ENCODE measurements at places on chromosomes 5 and 9.
A peak's percentile ranks its signal among the peaks of the same experiment; 100 is the strongest.

DNA sequence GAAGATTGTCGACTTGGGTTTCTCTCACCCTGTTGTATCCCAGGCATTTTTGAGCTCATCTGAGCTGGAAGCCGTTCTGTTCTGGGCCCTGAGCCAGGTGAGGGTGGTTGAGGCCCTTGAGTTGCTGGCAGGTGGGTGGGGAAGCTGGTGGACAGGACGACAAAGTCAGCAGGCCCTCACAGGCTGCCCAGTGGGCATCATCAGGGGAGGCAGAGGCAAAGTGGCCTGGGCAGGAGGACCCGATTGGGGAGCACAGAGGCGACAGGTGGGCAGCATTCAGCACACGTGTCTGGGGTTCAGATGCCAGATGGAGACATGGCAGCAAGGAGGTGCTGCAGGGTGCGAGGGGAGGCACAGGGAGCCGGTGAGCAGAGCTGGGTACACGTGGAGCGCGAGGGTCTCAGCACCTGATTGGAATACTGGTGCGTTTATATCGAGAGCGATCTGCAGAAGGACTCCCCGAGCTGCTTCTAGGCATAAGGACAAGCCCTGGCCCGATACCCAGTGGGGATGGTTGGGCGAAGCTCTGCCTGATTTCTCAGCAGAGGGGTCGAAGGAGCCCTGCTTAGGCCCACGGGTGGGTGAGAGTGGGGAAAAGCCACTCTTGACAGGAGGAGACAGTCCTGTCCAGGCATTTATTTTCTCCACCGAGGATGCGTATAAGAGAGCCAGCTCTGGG lies 49.0 kb upstream of the SUSD3 start:
- no peak for DNase-seq

DNA sequence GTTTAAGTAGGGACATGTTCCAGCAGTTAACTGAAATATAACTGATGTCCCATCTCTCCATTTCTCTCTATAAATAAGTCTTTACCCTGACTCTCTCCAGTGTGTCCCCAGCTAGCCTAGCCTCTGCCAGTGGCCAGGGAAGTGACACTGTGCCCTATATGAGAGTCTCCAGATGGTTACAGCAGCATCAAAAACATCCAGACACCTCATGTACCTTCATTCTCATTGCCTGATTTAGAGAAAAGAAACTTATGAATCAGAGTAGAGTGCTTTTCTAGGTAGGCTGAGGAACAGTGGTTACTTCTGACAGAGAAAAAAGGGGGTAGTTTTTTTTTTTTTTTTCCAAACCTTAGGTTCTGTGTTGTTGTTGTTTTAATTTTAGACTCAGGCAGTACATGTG lies 148.5 kb downstream of the GNAQ start:
- DNase-seq, result no peak

DNA sequence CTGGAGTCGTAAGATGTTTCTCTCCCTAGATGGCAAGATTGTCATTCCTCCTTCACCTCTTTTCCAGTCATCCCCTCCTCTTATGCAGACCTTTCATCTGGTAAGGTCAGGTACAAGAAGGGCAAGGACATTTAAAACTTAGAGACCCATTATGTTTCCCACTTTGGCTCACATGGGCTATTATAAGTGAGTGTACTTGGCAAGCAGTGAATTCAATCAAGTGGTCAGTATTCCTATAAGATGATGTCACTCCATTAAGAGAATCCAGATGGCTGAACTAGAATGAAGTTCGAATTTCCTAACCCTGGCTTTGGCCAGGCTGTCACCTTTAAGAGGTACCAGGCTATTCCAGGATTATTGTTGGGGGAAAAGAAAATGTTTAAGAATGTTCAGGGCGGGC lies 32.2 kb downstream of the ZNF131 start:
- no peak for DNase-seq

DNA sequence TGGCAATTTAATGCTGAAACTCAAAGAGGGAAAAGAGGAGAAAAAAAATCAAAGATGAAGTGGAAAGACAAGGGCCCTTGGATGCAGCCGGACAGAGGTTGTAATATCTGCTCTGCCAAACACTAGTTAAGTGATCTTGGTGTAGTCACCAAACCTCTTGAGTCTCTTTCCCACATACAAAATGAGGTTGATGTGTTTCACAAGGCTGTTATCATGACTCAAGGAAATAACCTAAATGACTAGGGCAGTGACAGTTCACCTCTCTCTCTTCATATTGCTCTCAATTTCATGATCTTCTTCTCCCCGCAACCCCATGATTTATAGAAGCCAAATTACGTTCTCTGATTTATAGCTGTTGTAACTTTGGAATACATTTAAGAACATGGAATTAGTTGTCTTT lies 44.9 kb downstream of the PIK3R1 start:
- DNase-seq, result no peak

- no peak for DNase-seq
Measured at GRCh38 chr5:95729115-95730010, 1.8 kb upstream of the RHOBTB3 start.

GRCh38 chr5:68067976-68068603 lies 147.5 kb upstream of the PIK3R1 start:
- no peak for DNase-seq

GRCh38 chr5:1223278-1223670 lies 1.9 kb upstream of the SLC6A18 start:
- DNase-seq, result no peak

- DNase-seq, result no peak
Measured at GRCh38 chr5:42894057-42894456, 82.4 kb upstream of the SELENOP start.

- DNase-seq, result no peak
Measured at GRCh38 chr5:171852255-171852681, 66.7 kb downstream of the SMIM23 start.

DNA sequence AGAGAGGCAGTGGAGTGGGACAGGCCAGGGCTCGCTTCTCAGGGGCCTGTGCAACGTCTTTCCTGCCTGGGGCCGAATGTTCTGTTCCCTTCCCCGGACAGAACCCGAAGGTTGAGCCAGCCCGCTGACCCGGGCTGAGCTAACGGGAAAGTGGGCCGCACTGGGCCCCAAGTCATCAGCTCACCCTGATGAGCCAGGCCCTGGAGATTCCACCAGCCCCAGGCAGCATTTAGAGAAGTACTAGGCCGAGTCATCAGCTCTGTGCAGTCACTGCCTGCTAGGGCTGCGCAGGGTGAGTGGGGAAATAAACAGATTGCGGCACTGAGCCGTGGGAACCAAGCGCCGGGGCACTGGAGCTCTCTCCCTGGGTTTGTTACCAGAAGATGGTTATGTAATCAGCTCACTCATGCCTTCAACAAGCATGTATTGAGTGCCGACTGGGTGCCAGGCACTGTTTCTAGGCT lies 29.1 kb upstream of the DUSP1 start:
- peak; percentile 24 for DNase-seq

DNA sequence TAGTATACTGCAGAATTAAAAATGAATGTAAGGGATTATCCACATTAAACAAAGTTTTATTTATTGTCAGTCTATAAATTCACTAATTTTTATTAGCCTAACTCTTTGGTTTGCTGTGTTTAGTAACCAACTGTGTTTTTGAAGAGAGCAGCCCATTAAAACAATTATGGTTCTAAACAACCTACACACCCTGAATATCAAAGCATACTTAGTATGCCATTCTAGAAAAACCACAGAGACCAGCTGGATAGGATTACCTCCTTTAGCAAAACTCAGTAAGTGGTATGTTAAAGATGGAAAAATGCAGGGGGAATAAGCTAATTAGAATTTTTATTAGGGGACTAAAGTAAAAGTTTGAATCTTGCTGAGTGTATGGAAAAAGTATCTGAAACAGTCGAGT lies 1981.7 kb upstream of the NUDT12 start:
- DNase-seq, result no peak

DNA sequence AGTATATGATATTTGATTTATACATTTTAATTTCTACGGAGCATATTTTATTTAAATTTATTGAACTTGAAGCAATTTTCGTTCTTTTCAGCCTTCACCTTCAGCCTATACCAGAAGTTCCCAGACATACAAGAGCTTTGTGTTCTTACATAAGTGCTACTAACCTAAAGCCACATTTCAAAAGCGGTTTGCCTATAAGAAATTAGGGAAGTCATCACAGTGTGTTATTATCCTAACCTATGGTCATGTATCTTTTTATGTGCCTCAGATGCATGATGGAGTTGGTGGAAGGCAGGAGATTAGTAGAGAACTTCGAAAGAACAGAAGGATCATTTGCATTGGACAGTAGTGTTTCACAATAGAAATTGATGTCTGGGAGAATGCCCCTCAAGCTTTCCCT lies 3.1 kb downstream of the KIF2A start:
- no peak for DNase-seq

DNA sequence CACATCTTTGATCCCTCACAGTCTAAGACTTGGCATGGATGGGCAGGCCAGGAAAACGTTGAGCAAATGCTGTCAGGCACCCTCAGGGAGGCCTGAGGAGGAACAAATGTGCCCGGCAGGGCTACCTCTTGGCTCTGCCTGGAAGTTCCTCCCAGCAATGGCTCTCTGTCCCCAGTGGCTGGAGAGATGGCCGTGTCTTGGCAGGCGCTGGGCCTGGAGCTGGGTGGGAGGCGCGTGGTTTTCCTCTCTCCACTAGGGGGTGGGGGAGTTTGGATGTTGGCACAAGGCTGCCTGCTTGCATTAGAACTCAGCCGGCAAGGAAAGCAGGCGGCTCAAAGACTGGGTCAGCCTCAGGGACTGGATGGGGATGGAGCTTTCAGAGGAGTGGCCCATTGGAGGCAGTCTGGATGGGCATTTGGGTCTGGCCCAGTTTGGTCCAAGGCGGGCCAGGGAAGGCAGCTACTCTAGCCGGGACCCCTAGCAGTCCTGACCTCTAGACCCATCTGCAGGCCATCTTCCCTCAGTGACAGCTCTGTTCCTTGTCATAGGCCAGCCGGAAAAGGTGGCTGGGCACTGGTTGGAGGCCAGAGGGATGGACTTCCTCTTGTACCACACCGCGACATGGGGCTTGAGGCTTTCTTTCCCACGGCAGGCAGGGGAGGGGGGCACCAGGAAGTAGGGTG lies 68.2 kb upstream of the STC2 start:
- no peak for DNase-seq

- no peak for DNase-seq
Measured at GRCh38 chr5:134798468-134798867, 39.9 kb downstream of the DDX46 start.

Data from esophagus squamous epithelium (tissue), 5 donors.